ENCODE measurements at places on chromosomes 13 and 19. TPM values are rescaled to one million over a fixed set of nuclear protein-coding genes. Genes with fewer than 3 reads are reported as not detected.

SMAD9 gene
- polyA plus RNA-seq, result 3.4 TPM

OR7C2 gene
- polyA plus RNA-seq, result not detected

EFNA2 gene
- 31.3 TPM for polyA plus RNA-seq

IFT88 gene
- polyA plus RNA-seq, result 11.0 TPM

All from small intestine (tissue), 16 donors.